EH (cell line): ENCODE measurements at places on chromosomes 5 and 9.
A peak's percentile ranks its signal among the peaks of the same experiment; 100 is the strongest.

GRCh38 chr9:85599540-85600105 is 142.1 kb downstream of the AGTPBP1 start:
- DNase-seq = peak; percentile 45

DNA sequence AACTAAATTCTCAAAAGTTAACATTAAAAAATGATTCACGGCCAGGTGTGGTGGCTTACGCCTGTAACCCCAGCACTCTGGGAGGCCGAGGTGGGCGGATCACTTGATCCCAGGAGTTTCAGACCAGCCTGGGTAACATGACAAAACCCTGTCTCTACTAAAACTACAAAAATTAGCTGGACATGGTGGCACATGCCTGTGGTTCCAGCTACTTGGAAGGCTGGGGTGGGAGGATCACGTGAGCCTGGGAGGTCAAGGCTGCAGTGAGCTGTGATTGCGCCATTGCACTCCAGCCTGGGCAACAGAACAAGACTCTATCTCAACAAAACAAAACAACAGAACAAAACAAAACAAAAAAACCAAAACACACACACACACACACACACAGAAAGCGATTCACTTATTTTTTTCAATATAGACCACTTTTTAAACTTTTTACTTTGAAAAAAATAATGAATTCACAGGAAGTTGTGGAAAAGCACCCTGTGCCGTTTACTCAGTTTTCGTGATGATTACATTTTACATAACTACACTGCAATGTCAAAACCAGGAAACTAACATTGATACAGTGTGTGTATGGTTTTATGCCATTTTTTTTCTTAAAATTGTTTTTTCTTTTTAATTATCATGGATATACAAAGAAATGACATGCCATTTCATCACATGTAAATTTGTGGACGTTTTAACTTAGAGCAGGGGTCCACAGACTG is 73.7 kb downstream of the TENT4A start:
- DNase-seq = no peak

GRCh38 chr5:176790941-176791340 is 19.4 kb upstream of the UNC5A start:
- no peak for DNase-seq

- DNase-seq = peak; percentile 63
These were observed 97.1 kb downstream of the GOLPH3 start for GRCh38 chr5:32076699-32077695.

GRCh38 chr5:107425541-107426031 is 245.2 kb downstream of the EFNA5 start:
- peak; percentile 72 for DNase-seq

GRCh38 chr9:92986176-92987119 is 39.1 kb downstream of the FGD3 start:
- peak; percentile 16 for DNase-seq

DNA sequence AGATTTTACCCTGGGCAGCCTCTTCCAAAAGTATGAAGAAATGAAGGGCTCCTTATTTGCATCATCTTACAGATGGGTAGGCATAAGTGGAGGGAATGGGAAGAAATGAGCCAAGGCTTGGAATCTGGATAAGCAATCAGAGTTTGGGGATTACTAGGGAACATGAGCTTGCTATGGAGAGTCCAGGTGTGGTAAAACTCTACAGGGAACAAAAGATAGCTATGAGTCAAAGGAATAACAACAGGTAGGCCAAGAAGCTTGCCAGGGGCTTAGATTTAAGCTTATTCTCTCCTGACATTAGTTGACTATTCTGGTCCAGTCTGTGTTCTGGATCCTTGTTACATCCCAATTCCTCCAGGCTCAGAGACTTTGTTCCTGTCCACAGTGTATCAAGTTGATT is 16.4 kb downstream of the RFK start:
- no peak for DNase-seq

- no peak for DNase-seq
These were observed 278.3 kb upstream of the TUT7 start for GRCh38 chr9:86632537-86632936.

DNA sequence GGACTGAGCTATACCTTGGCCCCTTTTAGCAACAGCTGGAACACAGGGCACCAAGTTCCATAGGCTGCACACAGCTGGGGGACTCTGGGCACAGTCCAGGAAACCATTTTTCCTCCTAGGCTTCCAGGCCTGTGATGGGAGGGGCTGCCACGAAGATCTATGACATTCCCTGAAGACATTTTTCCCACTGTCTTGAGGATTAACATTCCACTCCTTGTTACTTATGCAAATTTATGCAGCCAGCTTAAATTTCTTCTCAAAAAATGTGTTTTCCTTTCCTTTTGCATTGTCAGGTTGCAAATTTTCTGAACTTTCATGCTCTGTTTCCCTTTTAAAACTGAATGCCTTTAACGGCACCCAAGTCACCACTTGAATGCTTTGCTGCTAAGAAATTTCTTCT is 580.1 kb upstream of the FTMT start:
- DNase-seq = no peak

GRCh38 chr5:170638454-170639220 is 134.8 kb downstream of the KCNIP1 start:
- peak; percentile 53 for DNase-seq

DNA sequence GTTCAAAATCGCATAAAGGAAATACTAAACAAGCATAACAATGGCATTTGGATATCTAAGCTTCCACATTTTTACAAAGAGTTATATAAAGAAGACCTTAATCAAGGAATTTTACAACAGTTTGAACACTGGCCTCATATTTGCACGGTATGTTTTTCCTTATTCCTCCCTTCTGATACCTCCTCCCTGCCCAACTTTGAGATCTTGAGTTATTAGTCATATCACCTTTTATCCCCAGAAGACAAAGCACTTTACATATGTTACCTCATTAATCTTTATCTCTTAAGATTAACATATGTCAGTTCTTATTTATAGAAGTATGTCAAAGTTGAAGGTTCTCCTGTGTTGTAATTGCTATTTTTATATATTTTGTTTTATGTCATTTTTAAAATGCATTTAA is 29.8 kb downstream of the TDRD7 start:
- DNase-seq = peak; percentile 12

DNA sequence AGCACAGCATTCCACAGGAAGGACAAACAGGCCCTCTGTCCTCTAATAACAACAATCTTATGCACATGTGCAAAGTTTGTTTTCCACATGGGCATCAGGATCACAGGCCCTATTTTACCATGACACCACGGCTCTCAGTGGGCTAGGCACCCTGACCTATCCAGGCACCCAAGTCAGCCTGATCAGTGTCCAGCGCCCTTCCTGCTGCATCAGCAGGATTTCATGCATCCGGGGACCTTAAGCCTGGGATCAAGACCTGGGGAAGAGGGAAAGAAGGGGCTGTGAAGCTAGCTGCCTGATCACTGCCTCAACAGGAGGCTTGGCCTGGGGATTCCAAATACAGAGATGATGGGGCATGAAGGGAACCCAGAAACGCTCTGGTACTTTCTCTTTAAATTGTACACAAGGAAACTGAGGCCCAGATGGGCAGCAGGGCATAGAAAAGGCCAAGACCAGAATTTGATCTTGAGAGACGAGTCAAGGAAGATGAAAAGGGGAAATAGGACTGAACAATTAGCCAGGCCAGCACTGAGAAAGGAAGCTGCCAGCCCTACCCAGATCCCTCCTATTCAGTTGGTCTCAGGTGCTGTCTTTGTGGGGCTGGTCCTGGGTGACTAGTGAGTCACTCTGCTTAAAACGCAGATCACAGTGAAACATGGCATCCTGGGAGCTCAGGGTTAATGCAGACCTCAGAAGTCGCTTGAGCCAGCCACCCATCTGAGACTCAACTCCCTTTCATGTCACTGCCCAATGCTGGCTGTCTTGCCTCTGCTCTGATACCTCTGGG is 57.9 kb downstream of the SHB start:
- no peak for DNase-seq

- DNase-seq = no peak
These were observed 263.9 kb downstream of the SAXO1 start for GRCh38 chr9:18768951-18769622.

DNA sequence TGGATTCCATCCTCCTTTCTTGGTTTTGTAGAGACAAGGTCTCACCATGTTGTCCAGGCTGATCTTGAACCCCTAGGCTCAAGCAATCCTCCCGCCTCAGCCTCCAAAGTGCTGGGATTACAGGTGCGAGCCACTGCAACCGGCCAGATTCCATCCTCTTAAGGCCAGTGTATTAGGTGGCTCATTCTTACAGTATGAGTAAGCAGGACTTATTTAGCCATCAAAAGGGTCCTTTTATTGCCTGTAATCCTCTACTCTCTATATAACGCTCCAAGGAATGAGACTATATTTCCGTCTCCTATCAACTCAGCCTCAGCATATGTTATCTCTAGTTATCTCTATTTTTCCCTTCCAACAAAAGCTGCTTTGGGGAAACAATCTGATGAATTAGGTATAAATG is 3.0 kb upstream of the ERBIN start:
- DNase-seq = no peak

- no peak for DNase-seq
These were observed 111.0 kb upstream of the SLC25A48 start for GRCh38 chr5:135723491-135723890.
